ENCODE measurements at places on chromosomes 6 and 20.

DNA sequence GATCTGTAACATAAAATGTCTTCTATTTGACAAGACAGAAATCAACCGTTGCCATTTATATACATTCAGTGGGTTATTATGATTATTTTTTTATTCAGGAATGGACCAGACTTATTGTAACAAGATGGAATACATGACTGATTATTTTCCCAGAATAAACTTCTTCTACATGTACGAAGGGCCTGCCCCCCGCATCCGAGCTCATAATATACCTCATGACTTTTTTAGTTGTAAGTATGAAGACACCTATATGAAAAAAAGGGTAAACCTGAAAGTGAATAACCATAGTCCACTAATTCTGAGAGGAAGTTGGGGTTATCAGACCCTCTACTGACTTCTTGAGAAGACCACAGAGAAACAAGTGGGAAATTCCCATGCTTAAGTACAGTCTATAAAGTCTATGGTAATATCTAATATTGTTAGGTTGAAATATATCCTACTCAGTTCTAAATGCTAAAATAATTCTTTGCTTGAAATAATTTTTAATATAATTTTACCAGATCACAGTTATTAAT is 15.9 kb downstream of the OR2A4 start:
- no peak for DNase-seq

- DNase-seq: no peak
Observed at GRCh38 chr6:80469977-80470376, 363.5 kb downstream of the BCKDHB start.

DNA sequence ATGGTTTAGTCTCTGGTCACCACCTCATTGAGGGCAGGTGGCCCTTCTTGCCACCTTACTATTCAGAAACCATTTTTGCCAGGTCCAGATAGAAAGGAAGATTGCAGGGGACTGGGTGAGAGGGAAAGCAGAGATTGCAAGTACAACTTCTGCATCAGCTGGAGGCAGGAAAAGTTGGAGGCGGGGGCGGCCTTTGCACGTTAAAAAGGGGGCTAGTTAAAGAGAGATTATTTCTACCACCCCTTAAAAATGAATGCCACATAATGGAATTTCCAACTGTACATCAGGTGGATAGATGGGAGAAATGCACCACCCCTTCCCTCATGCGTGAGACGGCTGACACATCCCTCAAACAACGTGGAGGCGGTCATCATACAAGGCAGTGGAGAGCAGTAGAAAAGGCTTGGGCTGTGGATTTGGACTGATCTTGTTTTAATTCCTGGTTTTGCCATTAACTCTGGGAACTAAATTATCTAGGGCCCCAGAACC is 95.4 kb upstream of the CNKSR3 start:
- no peak for DNase-seq

DNA sequence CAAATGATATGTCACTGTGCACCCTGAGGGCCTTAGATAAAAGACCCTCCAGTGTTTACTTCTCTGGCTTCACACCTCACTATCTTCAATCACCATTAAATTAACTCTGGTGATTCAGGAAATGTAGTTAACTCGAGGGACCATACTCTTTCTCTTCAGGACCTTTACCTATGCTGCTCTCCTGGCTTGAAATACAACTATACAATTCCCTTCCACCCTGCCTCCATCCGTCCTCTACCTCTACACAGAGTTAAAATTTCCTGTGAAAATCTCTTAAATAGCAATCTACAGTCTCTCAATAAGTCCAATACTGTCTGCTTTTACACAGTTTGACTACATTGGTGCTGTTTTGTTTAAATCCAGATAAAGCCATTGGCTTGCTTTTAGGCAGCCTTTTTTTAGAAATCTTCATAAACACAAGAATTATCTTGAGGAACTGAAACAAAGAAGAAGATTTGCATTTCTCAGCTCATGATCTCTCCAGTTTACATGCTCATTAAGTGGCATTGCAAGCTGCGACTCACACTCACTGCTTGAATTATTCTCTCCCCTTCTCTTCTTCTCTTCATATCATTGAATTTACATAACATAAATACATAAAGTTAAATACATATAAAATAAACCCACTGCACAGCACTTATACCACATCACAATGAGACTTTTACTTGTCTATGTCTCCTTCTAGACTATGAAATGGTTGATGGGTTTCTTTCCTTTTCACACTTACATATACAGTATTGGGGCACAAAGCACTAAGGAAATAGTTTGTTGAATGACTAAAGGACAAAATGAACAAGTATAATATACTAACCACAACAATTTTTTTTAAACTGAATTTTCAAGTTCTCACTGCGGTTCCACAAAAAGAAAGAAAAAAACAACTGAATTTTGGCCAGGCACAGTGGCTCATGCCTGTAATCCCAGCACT is 239.0 kb upstream of the KCNQ5 start:
- no peak for DNase-seq

- no peak for DNase-seq
Observed at GRCh38 chr20:60642541-60642940, 609.5 kb upstream of the CDH4 start.

DNA sequence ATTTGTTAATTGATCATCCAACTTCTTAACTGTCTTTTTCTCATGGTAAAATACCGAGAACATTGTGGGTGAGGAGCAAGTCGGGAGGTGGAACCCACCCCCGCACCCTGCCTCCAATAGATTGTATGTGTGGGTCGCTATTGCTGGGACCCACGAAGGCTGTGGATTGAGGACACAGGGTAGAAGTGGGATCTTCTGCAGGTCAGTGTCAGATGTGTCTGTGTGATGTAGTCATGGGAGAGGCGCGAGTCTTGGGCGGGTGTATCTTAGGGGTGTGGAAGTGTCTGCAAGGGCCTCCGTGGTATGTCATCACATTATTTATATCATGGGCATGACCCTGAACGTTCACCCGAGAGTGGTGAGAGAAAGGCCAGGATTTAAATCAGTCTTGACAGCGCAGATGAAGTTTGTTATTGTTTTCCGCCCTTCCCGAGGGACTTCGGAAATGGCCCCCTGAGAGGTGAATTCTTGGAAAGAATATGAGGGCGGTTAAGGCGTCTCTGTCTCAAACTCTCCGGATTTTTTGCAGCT is 472 bp upstream of the PAQR8 start:
- DNase-seq: peak; percentile 39

GRCh38 chr6:42158011-42158410 is 15.2 kb upstream of the GUCA1A start:
- DNase-seq: no peak

DNA sequence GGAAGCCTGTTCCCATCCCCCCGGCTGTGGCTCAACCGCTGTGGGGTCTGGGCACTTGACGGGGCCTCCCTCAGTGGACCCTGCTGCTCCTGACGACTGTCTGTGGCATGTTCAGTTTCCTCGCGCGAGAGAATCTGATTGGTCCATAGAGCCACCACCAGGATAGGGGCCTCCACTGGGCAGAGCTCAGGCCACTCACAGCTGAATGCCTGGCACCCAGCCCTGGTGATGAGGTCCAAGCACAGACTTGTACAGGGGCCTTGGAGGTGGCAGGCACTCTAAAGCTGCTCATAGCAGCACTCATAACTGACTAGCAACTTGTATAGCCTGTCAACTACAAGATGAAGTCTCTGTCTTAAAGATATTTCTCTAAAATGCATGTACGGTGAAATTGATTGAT is 368.1 kb downstream of the NRN1 start:
- no peak for DNase-seq

DNA sequence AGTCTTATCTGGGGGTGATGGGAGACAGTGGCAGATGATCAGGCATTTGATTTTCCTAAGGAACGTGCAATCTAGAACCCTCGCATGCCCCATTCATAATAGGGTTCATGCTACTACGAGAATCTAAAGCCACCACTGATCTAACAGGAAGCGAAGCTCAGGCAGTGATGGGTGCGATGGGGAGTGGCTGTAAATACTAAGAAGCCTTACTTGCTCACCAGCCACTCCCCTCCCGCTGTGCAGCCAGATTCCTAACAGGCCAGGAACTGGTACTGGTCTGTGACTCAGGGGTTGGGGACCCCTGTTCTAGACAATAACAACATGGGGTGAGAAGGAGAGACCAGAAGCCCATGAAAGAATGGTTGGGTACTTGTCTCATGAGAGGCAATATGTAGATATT is 4.5 kb downstream of the TREML4 start:
- no peak for DNase-seq

DNA sequence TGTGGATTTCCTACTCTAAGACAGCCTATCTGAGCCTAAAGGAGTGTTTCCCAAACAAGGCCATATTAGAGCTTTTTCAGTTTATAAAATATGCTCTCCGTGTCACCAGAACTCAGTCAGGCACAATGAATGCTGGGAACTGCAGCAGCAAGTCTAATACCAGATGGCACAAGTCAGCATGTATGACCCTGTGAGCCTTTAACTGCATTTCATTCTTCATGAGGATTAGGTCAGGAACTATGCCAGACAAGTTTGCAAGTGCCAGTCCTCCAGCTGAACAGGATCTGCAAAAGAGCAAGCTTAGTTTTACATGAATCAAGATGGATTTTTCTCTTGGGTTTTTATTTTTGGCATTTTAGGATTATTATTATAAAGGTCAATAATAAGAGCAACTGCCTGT is 66.7 kb upstream of the SAMD5 start:
- DNase-seq: no peak

DNA sequence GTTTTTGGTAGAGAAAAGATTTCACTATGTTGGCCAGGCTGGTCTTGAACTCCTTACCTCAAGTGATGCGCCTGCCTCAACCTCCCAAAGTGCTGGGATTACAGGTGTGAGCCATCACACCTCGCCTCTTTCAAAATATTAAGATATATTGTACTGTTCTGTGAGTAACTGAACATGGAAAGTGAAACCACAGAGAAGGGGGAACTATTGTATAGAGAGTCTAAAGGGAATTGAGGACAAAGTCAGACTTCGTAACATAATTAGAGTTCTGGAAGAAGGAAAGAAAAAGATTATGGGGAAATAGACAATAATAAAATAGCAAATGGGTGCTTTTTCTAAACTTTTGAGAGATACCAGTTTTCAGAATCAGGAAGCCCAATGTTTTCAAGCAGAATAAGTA is 17.4 kb upstream of the AKAP7 start:
- DNase-seq: no peak

- DNase-seq: no peak
Observed at GRCh38 chr6:31630177-31630934, 9.8 kb downstream of the PRRC2A start.

GRCh38 chr6:64006246-64006645 is 370.6 kb downstream of the PHF3 start:
- DNase-seq: no peak

- DNase-seq: no peak
Observed at GRCh38 chr20:47789764-47790579, 4.7 kb upstream of the SULF2 start.

DNA sequence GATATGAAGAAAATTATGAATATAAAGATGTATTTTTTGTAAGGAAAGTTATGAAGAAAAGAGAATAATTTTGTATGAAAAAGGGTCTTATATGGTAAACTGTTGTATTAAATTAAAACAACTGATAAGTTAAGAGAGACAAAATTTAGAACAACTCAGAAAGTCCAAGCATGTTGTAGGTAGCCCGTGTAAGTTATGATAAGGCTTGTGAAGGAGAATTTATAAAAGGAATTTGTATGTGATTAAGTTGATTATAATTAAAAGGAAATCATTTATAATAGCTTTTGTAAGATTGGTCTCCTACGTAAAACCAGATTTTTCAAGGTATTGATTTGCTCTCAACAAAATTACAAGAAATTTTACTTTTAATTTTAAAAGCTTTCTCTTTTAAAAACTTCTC is 1579.3 kb downstream of the HACE1 start:
- DNase-seq: no peak

DNA sequence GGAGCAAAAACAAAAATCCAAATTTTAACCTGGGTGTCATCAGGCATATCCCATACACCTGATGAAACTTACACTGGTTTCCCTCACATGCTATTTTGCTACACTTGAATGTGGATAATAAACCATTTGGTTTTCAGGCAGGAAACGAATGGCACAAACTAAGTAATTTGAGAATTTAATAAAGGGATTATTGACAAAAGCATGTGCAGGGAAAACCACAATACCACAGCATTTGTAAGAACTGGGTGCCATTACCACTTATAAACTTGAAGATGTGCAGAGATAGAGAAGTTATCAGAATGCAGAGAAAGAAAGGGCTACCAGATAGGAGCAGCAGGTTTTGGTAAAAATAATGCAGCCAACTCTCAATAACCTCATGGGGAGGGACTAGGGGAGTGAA is 151.2 kb downstream of the RFX6 start:
- DNase-seq: no peak

GRCh38 chr20:33674294-33675135 is at the start of gene NECAB3:
TSS of gene NECAB3 (minus strand) at chr20:33674428. CDS start at chr20:33674352, 76 bp downstream.
- DNase-seq: peak; percentile 56

DNA sequence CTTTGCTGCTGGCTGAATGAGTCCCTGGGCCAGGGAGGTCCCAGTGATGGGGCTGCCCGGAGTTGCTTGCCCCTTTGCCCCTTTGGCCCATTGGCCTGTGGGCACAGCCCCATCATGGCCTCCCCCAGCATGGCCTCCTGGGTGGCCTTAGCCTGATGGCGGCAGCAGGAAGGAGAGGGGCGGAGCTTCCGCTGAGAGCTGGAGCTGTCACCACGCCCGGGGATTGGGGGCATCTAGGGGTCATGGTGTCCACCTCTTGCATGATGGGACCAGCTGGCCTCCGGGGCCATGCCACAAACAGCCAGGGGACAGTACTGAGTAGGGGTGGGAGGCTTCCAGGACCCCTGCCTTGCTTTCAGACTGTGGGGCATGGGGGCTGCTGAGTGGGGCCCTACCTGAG is 31.5 kb upstream of the GATA5 start:
- DNase-seq: no peak

Data from activated naive CD4-positive, alpha-beta T cell treated with anti-CD3 and anti-CD28 coated beads for 36 hours (primary cell).